ENCODE measurements at places on chromosomes 5 and 9. TPM values are rescaled to one million over a fixed set of nuclear protein-coding genes. Genes with fewer than 3 reads are reported as not detected.

- DNase-seq = no peak
Observed at GRCh38 chr5:21806271-21806670, 1046.9 kb downstream of the CDH12 start.

DNA sequence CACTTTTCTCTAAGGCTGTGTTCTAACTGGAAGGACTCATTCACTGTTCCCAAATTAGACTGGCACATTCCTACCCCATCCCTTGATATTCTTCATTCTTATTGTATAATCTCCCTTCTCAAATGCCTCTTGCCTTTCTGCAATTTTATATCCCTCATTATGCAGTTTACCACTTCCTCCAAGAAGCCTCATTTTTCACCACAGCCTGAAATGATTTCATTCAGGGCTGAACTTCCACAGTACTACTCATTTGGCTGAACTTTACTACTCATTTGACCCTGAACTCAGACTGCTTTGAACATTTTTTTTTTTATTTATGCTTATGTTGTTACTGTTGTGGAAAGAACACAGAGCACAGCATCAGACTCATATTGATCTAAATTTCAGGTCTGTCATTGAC is 32.7 kb downstream of the GRIA1 start:
- no peak for DNase-seq

DNA sequence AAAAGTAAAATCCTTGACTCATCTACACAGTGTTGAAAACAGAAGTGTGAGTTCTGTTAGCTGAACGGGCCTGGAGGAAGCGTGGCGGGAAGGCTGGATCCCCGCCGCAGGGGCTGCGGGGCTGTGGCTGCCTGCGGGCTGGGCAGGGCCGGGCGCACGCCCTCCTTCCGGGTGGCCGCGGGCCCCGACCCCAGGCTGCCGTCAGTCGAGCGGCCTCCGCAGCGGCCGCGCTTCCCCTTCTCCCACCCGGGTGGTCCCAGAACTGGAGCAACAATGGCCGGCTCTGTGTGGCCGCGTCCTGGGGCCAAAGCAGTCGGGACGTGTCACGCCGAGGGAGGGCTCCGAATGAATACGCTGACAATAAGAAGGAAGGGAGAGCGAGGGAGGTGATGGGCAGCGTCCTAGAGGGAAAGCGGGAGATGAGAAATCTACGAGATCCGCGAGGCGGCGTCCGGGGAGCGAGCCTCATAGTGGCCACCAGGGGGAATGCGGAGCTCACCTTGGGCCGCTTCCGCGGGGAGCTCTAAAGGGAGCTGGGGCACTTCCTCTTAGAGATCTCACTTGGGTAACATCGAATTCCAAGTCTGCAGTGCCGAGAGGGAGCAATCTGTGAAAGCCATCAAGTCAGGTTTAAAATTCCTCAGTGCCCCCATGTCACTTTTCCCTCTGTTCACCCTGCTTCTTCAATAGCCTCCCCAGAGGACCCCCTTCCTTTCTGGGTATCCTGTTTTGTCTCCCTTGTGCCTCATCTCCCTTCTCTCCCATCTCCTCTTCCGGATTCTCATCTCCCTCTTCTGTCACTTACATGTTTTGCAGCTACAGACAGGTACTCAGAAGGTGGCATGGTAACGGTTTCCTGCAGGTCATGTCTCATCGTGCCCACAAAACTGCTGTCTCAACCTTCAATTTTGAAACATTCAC is 83.9 kb downstream of the SLC1A3 start:
- peak; percentile 29 for DNase-seq

- no peak for DNase-seq
Observed at GRCh38 chr9:3045153-3045552, 201.3 kb upstream of the PUM3 start.

DNA sequence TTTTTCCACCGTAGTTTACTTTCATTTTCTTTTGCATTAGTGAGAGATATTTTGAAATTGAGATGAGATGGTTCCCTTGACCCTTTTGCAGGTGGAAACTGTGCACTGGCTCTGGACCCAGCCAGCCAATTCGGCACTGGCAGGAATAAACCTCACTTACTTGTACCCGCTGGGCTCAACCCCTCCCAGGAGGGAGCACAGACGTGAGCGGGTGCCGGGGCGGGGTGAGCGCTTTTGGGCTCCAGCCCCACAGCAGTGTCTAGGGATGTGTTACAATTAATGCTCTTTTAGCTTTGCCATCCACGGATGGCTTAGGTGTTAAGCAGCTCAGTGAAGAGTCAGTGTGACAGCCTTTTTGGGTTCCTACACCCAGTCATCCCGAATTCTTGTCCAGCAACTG is 766.1 kb upstream of the CHD1 start:
- DNase-seq = no peak

The TRPM6 gene
- total RNA-seq = 1.1 TPM

- DNase-seq = no peak
Observed at GRCh38 chr9:69671879-69672595, at the start of gene APBA1. APBA1 (minus strand) TSS chr9:69672371.

All from omental fat pad (tissue), 4 donors.